ENCODE measurements at places on chromosomes 5 and 9.

DNA sequence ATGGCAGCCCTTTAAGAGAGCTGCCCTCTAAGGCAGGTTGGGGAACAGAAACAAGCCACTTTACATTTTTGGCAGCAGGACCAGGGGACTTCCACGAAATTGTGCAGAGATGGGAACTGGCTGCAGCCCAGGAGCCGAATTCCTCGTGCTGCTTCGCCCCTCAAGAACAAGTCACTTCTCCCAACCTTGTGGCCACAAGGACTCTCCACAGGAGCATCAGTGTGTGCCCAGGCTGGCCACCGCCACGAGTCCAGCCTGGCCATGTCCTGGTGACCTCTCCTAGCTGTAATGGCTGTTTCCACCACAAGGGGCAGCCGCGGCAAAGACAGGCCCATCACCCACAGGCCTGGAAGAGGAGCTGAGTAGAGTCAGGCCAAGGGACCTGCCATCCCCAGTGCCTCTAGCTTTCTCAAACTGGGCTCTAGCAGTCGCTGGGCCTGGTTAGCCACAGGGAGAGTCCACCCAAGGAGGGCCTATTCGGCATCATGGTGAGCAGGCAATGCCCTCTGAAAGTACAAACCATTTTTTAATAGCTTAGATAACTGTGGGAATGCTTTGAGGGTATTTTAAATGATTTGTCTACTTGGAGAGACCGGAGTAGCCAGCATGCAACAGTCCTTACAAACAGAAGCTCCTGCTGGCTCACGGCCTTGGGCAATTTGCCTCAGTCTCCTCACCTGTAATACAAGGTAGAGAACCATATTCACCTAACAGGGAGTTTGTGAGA lies 129.0 kb downstream of the COL23A1 start:
- peak; percentile 70 for DNase-seq

DNA sequence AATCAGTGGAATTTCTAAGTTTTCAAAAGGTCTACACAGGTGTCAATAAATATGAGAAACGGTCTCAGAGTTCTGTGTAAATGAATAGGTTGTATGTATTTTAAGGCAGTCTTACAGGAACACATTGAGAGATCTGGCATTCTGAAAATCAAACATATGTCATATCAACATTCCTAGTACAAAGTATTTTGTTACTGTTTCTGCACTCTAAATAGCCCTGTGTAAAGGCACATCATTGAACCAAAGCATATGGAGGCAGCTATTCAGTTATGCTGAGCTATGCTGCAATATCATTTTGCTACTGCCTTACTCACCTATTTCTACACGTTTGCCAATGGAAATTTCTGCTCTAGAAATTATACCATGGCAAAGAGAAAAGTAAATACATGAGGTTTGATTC lies 379.1 kb downstream of the KIAA0825 start:
- DNase-seq, result no peak

DNA sequence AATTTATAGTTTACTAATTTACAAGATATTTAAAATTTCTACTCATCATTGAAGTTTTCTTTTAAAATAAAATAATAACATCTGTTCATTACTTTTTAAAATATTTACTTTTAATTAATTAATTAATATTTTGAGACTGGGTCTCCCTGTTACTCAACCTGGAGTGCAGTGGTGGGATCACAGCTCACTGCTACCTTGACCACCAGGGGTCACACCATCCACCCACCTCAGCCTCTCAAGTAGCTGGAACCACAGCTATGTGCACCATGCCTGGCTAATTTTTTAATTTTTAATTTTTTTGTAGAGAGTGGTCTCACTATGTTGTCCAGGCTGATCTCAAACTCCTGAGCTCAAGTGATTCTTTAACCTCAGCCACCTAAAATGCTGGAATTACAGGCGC lies 1013.6 kb downstream of the CDH9 start:
- no peak for DNase-seq

GRCh38 chr9:89421595-89421994 lies 76.3 kb downstream of the SEMA4D start:
- no peak for DNase-seq

- DNase-seq, result no peak
Observed at GRCh38 chr9:70832492-70832891, 288.9 kb downstream of the TRPM3 start.

- DNase-seq, result no peak
Observed at GRCh38 chr5:179271428-179271734, 73.9 kb downstream of the ADAMTS2 start.

- DNase-seq, result no peak
Observed at GRCh38 chr5:163758283-163758711, 252.9 kb downstream of the MAT2B start.

DNA sequence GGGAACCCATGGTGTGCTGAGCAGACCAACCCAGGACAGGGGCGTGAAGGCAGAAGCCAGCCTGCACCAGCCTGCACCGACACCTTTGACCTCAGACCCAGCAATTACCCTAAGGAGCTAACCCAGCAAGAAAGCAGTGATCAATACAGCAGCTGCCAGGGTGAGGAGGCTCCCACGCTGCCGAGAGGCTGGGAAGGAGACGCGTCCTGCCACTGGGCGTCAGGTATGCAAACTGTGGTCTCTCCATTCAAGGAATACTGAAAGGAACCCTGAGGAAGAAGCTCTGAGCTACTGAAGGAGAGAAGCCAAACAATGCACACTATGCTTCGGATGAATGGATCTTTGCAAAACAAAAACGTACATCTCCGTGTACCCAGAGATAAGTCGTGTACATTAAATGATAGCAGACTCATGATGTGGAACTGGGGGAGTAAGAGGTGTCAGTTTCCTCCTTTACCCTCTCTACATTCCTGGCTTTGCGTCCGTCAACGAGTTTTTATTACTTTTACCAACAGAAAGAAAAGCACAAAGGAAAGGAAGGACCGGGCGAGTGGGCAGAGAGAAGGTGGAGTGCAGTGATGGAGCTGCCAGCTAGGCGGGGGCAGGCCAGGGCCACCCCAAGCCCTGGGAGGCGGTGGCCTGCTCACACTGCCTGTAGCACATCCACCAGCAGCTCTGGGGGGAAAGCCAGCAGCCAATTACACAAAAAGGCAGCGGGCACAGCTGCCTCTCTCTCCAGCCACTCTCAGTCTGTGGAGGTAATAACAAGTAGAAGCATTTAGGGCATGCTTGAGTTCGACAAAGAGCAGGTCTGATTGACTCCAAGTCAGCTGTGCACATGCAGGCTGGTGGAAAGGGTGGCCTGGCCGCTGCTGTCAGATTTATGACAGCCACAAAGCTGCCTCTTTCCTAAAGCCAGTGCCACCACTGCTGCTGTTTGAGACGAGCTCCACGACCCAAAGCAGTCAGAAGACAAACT lies 29.3 kb downstream of the RASGEF1C start:
- DNase-seq, result no peak

- no peak for DNase-seq
Observed at GRCh38 chr9:137297966-137298365, 4.1 kb downstream of the NRARP start.

DNA sequence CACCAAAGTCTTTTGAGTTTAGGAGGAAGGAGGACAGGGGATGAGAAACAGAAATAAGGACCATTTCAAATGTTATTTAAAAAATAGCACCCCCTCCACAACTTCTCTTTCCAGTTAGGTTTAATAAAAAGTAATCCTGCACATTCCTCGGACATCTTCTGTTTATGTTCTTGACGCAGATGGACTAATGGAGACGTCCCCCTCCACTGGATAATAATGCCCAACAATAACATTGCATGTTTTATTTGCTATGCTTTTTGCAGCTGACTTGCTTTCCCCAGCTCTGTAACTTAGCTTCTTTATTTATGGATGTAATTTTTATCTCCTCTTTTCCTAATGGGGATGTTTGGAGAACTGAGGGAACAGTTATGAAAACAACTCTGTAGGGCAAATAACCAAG lies 89.5 kb downstream of the MAT2B start:
- DNase-seq, result no peak

DNA sequence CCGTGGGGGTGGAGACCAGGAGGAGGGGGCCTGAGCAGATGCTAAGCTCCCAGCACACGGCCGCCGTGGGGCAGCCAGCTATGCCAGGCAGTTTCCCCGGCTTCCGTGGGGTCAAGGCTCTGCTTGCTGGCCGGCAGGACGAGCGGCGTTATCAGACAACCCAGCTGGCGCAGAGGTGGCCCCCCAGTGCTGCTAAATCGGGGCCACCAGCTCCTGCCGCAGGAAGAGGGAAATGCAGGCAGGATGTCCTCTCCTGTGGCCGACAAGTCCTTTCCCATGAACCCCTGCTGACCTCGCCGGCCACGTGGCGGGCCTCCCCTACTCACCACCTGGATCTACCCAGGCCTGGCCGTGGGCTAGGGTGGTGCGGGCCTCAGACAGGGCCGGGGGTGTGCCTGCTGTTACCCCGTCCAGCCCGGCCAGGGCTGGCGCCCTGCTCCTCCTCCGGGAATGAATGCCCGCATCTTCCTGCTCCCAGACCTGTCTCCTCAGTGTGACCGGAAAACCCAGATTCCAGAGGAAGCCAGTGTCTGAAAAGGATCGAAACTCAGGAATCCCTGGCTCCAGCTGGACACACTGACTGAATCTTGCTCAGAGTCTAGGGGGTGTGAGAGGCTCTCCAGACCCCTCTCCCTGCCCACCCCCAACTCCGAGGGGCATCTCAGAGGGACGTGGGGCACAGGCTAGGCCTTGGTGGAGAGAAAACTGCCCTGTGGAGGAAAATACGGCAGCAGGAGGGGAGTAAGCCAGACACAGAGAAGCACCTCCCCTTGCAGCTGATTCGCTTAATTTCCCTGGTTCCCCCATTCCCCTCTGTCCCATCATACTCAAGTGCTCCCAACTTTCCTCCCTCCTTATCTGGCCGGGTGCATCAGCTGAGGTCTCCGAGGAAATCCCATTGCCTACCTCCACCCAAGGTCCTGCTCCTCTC lies 3.9 kb downstream of the FLT4 start:
- DNase-seq, result no peak

- peak; percentile 2 for DNase-seq
Observed at GRCh38 chr5:29697785-29698414, 1495.6 kb upstream of the CDH6 start.

DNA sequence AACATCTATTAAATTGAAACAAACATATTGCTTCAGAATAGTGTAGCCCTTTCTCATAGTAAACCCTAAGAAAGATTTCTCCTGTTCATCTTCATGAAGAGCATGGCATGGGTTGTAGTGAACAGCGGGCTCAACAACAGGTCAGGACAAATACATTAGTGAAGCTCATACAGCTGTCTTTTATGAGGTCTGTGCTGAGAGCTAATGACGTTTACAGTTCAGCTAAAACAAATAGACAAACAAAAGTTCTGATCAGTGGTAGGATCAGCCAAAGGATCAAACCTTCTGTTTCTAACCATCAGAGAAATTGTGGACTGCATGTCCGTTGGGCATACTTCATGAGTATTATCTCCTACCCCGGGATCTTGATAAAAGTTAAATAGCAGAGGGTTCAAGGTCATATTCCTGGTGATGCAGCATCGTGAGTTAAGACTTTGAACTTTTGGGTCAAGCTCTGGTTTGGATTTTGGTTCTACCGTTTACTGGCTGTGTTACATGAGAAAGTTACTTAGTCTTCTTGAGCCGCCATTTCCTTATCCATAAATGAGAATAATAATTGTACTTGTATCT lies 37.9 kb downstream of the ACO1 start:
- DNase-seq, result no peak

All from neuronal stem cell (in vitro differentiated cells).